Thyroid gland (tissue), 4 donors: ENCODE measurements at places on chromosomes 4 and X. TPM values are rescaled to one million over a fixed set of nuclear protein-coding genes. Genes with fewer than 3 reads are reported as not detected.

ARR3 gene
- total RNA-seq = not detected

GRCh38 chr4:139234253-139234652, 45.8 kb downstream of the MGARP start:
- no peak overlapping the region for H3K4me3 ChIP-seq
- no peak for DNase-seq
- H3K36me3 ChIP-seq = no peaks in the 10 kb centered on the region
- no peak overlapping the region for H3K27ac ChIP-seq
- no peaks in the 10 kb centered on the region for H3K4me1 ChIP-seq

DNA sequence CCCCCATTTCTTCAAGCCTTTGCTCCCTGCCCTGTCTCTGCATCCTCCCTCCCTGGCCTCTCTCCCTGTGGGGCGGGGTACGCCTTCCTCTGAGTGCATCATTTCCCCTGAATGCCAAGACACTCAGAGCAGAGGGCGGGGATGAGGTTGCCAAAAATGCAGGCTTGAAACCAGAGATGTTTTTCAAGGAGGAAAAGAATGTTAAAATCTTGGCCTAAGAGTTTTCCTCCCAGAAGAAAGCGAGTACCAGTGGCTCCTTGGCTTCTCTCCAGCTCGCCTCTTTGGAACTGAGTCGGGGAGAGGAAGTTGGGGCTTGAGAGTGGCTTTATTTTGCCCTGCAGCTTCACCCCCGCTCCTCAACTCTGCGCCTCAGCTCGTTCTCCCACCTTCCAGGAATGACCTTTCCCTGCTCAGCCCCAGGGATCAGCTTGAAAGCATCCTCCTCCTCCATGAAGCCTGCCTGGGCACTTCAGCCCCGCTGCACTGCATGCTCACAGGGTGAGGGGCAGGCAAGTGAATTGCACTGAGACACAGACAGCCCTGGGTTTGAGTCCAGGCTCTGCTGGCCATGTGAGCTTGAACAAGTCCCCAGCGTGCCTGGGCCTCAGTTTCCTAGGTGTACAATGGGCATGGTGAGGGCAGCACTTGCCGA, 57.5 kb upstream of the SORCS2 start:
- H3K4me3 ChIP-seq = no peak overlapping the region
- H3K36me3 ChIP-seq = no peaks in the 10 kb centered on the region
- H3K27me3 ChIP-seq = no peaks in the 10 kb centered on the region

GRCh38 chr4:168981460-168981859, 28.6 kb downstream of the CBR4 start:
- no peak overlapping the region for H3K27ac ChIP-seq
- H3K4me1 ChIP-seq = no peaks in the 10 kb centered on the region
- no peaks in the 10 kb centered on the region for H3K36me3 ChIP-seq
- no peak overlapping the region for H3K4me3 ChIP-seq
- H3K27me3 ChIP-seq = no peaks in the 10 kb centered on the region

DNA sequence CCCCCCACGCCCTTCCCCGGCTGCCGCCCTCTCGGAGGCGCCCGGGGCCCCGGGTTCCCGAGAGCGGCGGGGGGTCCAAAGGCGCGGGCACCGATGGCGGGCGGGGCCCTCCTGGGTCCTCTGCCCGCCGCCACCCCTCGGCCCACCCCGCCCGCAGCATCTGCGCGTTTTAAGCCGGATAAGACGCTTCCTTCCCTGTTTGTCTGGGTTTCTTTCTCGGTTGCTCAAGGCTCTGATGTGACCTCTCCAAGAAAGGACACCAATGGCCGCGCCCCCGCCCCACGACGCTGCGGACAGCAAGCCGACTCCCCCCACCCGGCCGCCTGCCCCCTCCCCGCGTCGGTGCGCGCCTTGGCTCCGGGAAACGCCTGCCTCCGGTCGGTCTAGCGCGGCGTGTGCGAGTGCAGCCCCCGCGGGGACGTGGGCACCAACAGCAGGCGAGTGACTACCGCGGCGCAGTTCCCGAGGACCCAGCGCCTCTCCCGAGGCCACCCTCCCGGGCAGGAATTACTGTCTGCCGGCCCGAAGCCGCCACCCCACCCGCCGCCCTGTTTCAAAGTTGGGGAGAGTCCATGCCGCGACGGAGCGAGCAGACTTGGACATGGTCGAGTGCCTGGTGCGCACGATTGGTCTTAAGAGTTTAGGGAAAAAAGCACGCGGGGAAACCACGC, 21.1 kb upstream of the HMX1 start:
- H3K36me3 ChIP-seq = no peaks in the 10 kb centered on the region
- DNase-seq = no peak
- H3K4me3 ChIP-seq = no peak overlapping the region
- H3K27ac ChIP-seq = no peak overlapping the region

DNA sequence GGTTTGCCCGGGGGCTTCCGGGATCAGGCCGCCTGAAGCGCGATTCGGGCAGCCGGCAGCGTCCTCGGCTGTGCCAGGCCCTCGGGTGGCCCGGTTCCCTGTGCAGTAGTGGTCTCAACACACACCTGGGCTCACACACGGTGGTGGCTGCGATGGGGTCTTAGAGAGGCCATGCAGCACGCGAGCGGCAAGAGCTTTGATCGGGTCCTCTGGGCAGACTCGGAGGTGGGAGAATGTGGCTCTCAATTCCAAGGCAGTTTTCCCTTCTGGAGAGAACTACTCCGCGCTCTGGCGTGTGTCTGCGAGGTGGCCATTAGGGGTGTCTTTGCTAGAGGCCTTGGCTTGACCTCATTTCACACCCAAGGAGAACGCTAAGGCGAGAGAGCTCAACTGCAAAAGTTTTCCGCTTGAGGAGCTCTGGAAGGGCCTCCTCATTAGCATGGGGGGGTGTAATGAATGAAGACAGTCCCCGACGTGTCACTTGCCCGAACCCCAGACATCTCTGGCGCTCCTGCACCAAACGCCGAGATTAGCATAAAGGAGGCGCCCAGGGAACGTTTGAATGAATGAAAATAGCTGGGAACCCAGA, 771 bp upstream of the RBPJ start:
- no peak for DNase-seq
- H3K4me3 ChIP-seq = peak overlapping the region; percentile 63
- peaks cover 13% of the 10 kb centered on the region for H3K4me1 ChIP-seq
- no peaks in the 10 kb centered on the region for H3K36me3 ChIP-seq
- no peaks in the 10 kb centered on the region for H3K27me3 ChIP-seq
- peak overlapping the region; percentile 97 for H3K27ac ChIP-seq

GRCh38 chr4:109969087-109969486, 56.4 kb downstream of the EGF start:
- H3K4me1 ChIP-seq = no peaks in the 10 kb centered on the region
- no peak overlapping the region for H3K27ac ChIP-seq
- no peaks in the 10 kb centered on the region for H3K27me3 ChIP-seq
- no peak overlapping the region for H3K4me3 ChIP-seq
- no peak for DNase-seq

DMP1 gene
- total RNA-seq = not detected

DNA sequence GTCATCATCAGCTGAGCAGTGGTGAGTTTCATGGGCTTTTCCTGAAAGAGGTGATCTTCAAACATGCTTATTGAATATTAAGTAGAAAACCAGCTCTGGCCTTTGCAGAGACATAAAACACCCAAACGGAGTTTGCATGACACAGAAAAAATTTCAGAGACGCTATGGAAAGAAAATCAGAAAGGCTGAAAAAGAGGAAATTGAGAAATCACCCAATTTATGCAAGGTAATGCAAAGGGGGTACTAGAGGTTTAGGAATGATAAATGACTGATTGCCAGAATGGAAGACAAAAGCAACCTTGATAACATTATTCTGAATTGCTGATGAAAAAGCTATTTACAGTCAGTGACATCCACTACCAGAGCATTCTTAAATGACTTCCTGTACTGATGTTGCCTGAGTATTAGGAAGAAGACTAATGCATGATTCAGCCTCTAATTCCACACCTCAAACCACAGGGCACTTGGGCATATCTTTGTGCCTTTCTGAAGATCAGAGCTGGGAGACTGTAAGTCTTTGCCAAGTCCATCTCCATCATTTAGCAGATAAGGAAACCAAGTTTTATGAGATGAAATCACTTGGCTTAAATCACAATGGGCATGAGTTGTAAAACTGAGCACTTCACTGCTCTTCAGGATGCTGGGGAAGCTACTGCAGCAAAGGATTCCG, 565.7 kb downstream of the PPARGC1A start:
- no peaks in the 10 kb centered on the region for H3K27me3 ChIP-seq
- H3K36me3 ChIP-seq = no peaks in the 10 kb centered on the region
- H3K4me3 ChIP-seq = no peak overlapping the region
- H3K27ac ChIP-seq = no peak overlapping the region
- H3K4me1 ChIP-seq = no peaks in the 10 kb centered on the region

DNA sequence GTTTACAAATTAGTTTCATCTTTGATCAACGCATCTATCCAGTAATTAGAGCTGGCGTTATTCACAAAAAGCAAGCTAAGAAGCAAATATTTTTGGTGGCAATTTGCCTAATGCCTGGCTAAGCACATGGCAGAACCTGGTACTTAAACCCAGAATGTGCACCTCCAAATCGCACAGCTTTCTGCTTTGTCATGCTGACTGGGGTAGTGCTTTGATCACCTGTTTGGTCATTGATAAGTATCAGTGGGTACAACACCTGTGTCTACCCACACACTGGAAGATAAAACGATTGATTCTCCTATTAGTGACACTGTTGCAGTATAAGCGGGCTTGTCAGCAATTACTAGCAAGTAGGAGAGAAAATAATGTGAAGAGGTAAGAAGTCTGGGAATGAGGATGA, 1.9 kb downstream of the NUDT6 start:
- no peak overlapping the region for H3K4me3 ChIP-seq
- no peaks in the 10 kb centered on the region for H3K4me1 ChIP-seq
- no peak for DNase-seq
- H3K36me3 ChIP-seq = peaks cover 3% of the 10 kb centered on the region
- no peaks in the 10 kb centered on the region for H3K27me3 ChIP-seq
